Astrocyte of the hippocampus (primary cell): ENCODE measurements at places on chromosomes 6 and 20.

GRCh38 chr6:163670336-163670735, 255.8 kb downstream of the QKI start:
- no peak for DNase-seq

DNA sequence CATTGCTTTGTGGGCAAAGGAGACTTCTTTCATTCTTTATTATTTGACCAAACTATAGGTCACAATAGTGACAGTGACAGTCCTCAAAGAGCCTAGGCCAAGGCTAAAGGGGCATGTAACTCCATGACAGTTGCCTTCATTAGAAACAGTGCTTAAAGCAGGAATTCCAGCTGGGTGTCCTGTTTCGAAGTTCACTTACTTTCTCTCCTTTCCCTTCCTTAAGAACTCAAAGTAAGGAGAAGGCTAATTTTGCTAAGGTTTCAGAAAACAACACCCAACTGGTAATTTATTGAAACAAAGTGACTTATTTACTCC, 48.1 kb upstream of the HEY2 start:
- no peak for DNase-seq

DNA sequence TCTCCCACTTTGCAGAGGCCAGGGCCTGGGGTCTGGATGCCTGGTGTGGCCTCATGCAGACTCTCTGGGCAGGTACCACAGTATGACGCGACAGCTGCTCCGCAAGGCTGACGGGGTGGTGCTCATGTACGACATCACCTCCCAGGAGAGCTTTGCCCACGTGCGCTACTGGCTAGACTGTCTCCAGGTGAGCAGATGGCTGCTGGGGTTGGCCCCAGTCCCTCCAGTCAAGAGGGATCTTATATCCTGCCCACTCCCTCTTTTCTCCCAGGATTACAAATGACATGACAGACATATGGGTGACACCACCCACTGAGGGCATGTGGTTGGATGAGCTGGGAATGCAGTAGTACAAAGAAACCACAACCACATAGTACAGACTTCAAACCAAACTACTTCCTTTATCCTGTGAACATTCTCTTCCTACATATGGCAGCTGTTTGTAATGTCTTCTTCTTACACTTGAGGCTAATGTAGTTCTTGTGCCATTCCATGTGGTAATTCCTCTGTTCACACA, 29.9 kb downstream of the RAB44 start:
- DNase-seq = peak; percentile 50

- DNase-seq = no peak
Observed at GRCh38 chr20:23167431-23167830, 81.3 kb upstream of the CD93 start.

DNA sequence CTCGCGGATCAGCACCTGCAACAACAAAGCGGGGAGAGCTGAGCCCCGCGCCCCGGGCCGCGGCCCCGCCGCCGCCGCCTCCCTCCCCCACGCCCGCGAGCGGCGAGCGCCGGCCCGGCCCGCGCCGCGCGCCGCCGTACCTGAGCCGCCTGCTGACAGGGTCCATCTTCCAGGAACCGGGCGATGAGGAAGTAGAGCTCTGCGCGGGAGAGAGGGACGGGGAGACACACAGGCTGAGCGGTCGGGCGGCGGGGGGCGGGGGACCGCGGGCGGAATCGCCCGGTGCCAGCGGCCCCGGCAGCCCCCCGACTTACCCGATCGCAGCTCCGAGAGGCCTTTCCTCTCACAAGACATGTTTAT, 359 bp downstream of the PHIP start:
- DNase-seq = no peak

- DNase-seq = no peak
Observed at GRCh38 chr20:11912013-11912658, 5.6 kb upstream of the BTBD3 start.

GRCh38 chr6:45377043-45377553, 636 bp downstream of the SUPT3H start:
- no peak for DNase-seq
